NCI-H1436 treated with DMSO at 0.1 percent for 48 hours (cell line): ENCODE measurements at places on chromosomes 1 and 21.

DNA sequence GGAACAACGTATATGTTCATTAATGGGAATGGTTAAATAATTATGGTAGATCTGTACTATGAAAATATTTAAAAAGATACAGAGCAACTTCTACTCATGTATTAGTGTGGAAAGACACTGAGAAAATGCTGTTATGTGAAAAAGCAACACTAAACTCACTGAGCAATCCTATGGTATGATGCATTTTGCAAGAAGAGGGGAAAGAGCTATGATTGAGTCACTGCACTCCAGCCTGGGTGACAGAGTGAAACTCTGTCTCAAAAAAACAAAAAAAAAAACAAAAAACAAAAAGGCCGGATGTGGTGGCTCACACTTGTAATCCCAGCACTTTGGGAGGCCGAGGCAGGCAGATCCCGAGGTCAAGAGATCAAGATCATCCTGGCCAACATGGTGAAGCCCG lies 44.4 kb downstream of the ATP5PO start:
- no peak for DNase-seq

- no peak for DNase-seq
These were observed 149.8 kb downstream of the PTPRC start for GRCh38 chr1:198788561-198789064.

DNA sequence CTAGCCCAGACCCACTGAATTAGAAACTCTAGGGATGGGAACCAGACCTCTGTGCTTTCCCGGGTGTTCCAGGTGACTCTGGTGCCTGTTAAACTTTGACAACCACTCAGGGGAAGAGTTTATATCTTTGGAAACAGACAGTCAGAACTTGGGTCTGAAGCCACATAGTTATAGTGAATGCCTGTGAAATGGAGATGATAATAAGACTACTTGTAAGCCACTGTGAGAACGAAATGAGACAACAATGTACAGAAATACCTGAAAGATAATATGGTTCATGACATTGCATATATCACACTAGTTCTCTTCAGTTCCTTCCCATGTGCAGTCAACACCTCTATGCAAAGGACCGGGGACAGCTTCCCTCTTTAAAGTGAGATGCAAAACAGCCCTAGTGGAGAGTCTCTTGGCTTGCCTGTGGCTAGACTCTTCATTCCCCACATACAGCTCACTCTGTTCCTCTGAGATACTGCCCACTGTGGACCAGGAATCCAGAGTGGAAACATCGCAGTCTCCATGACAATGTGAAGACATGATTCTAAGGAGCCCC lies 287.5 kb downstream of the ASTN1 start:
- DNase-seq = no peak

DNA sequence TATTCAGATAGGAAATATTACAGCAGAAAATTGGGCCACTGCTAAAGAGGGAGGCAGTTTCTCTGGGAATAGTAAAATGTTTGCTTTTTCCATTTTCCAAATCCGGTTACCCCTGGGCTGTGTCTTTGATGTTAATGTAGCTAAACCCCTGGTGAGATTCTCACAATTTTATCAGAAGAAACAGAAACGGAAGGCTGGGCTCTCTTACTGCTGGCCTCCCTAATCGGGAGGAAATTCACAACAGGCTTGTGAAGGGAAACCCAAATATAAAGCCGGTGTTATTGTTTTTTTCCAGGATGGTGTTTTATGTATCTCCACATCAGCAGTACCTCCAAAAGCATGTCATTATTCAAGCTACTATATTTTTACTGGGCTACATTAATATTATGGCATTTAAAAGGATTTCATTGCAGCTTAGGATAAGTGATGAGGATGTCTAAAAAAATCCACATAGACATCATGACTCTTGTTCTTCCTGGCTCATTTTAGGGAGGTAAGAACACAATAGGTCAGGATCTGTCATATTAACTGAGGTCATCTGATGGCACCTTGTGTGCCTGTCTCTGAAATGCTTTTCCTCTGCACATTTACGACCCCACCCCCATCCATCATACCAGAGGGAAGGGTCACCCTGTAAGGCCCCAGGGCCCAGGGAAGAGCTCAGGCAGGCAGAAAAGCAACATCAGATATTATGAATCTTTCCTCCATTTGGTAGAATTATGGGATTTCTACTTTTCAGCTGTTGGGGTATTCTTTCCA lies 158.7 kb downstream of the DSCAM start:
- no peak for DNase-seq

GRCh38 chr1:244405856-244406255 lies 45.9 kb downstream of the ADSS2 start:
- no peak for DNase-seq

- DNase-seq = no peak
These were observed 53.5 kb downstream of the GLIS1 start for GRCh38 chr1:53685272-53686051.
